Activated CD4-positive, CD25-positive, alpha-beta regulatory T cell treated with anti-CD3 and anti-CD28 coated beads, Interleukin-2, amount 50 U/mL, for 16 hours (primary cell): ENCODE measurements at places on chromosomes 11 and 22.

GRCh38 chr11:44764583-44764982, 37.8 kb downstream of the TSPAN18 start:
- no peak for DNase-seq

DNA sequence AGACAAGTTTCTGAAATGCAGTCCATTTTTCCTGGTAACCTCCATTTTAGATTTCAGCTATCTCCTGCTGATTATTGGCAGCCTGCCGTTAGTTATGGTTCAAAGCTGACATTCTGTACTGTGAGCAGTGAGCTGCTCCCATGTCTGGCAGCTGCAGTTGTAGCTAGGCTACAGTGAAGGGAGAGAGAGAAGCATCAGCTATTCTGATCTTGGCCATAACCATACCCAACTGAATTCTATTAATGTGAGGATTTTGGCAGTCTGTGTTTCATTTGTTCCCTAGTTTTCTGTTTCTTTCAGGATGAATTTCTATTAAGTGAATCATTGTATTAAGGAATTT, 33.4 kb downstream of the SIK2 start:
- DNase-seq, result no peak

DNA sequence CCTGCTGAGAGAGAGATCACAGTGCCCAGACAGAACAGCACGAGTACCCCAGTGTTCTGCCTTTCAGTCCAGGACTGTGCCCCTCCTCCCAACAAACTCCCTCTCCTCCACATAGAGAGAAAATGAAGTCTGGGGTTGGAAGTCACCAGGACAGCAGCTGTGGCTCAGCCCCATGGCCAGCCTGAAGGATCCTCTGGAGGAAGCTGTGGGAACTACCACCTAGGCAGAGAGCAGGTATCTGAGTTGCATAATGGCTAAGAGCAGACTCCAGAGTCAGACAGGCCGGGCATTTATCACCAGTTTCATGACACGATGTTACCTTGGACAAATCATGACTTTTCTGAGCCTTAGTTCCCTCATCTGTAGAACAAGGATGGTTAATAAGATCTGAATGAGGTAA, 61.2 kb upstream of the RRAS2 start:
- DNase-seq, result no peak

DNA sequence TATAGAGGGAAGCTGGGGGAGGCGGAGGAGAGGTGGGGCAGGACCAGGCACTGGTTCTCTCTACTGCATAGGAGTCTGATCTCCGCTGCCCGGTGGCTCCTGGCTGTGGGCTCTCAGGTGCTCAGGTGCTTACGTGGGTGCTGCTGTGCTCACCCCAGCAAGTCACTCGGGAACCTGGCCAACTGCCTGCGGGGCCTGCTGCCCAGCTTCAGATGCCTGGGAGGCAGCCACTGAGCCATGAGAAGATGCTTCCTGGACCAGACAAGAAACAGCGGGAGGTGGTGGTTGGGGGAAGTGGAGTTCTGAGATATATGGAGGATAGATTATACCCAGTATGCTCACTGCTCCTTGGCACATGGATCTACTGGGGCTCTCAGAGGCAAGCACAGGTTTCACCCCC, 1303.4 kb downstream of the TBC1D22A start:
- DNase-seq, result no peak

- DNase-seq, result no peak
These were observed 47.4 kb upstream of the BIRC3 start for GRCh38 chr11:102269927-102270326.

GRCh38 chr22:30183861-30184278, 62.7 kb downstream of the LIF start:
- no peak for DNase-seq

DNA sequence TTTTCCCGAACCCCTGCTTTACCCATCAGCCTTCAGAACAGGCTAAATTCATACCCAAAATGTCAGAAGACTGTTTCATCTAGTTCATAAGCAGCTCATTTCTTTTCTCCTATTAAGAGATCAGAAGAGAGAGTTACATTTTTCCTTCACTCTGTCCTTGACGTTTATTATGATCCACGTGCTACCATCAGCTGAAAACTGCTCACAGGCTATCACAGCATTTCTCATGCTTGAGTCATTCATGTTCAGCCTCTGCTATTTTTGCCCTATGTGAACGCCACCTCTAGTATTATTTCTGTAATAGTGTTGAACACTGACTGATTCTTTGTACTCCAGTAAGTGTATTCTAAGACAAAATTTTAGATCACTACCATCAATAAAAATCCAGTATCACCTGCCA, 51.9 kb downstream of the SLC1A2 start:
- DNase-seq, result no peak

DNA sequence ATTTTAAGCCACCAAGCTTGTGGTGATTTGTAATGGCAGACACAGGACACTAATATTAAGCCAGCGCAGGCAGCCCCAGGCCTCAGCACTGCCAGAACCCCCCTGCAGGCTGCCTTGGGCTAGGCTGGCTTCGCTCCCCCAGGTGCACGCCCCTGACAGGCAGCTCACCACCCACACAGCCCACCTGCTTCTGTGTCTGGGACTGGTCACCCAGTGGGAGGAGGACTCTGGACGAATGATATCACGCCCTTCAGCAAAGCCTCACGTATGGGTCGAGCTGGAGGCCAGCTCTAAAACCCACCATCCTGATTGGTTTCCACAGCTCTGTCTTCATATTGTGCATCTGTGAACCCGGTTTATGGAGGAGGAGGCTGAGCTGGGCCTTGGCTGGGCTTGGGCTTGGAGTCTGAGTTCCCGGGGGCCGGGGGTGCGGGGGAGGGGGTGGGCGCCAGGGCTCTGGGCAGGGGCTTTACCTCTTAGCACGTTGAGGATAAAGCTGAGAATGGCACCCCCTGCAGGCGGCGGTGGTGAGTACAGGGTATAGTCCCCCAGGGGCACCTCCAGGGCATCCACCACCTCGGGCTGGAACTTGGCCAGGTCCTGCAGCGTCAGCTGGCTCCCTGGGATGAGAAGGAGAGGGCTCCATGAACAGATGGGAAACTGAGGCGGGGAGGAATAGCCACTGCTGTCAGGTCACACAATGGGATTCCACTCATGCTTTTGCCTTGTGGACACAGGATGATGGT, 13.8 kb downstream of the GGT5 start:
- DNase-seq, result peak; percentile 29

GRCh38 chr22:20354238-20354975, 34.5 kb upstream of the DGCR6L start:
- no peak for DNase-seq

DNA sequence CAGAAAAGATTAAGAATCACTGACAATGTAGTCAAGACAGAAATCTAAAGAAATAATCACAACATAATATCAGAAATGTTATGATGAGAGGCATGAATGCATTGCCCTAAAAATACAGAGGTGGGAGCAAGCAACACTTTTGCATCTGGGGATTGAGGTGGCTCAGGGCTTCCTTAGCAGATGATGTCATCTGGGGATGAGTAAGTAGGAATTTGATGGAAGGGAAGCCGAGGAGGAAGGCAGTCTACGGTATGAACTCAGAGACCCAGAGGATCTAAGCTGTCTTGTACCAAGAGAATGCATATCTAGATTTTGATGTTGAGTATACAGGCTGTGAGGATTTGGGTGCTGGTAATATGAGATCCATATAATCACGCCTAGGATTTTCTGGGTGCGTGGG, 193.0 kb upstream of the SNX19 start:
- DNase-seq, result no peak

DNA sequence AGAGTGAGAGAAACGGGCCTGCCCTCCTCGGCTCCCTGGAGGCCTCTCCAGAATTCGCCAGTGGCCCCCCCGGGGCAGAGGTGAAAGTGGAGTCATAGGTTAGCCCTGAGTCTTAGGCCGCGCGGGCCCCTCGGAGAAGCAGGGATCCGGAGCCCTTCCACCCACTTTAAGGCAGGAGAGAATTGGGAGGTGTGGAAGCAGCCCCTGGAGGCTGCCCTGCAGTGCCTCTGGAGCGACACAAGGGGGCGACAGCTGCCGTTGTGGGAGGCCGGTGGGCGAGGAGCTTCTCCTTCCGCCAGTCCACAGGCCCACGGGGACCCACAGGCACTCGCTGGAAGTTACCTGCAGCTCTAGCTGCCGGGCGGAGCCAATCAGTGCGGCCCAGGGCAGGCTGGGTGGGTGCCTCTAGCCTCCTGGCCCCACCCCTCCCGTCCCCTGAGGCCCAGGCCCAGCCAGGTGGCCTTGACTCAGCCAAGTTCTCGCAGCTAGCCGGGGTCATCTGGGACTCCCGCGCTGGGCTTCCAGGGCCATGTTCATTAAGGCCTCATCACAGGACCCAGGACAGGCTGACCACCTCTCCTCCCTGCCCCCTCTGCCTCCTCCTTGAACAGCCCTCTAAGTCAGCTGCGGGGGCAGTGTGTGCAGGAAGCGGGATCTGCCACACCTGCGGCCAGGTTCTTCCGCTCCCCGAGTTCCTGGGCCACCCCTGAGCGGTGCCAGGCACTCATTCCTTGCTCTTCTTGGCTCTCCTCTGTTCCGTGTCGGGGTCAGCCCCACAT, 5.0 kb downstream of the DGKZ start:
- peak; percentile 54 for DNase-seq

GRCh38 chr11:117909611-117910382, 19.4 kb downstream of the TMPRSS13 start:
- DNase-seq, result no peak

GRCh38 chr11:2825889-2826678, 59.5 kb downstream of the CDKN1C start:
- no peak for DNase-seq

DNA sequence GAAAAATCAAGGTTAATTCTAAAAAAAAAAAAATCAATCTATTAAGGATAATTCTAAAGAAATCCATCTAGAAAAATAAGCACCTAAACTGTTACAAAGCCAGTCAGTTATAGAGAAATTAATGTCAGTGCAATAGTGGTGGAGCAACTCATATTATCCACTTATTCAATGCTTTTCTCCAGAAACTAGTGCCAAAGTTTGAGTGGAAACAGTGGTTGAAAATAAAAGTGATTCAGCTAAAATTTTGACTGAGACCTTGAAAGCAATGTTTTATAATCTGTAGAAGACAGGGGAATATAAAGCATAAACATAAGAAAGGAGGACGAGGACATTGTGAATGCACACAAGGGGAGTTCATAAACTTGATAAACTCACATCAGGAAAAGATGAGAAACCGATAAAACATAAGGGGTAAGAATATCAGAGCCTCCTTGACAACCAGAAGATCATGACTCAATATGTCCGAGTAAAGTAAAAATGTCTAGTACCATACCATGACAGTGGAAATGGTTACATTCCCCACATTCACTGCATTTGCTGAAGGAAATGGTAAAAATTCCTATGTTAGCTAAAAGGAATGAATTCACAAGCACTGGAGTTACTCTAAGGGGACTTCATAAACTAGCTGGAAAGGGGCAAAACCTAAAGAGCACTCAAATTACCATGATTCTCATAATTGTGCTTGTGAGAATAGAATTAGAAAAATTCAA, 58.7 kb upstream of the SLC5A12 start:
- DNase-seq, result no peak
